H4 (cell line): ENCODE measurements at places on chromosomes 13 and 19. TPM values are rescaled to one million over a fixed set of nuclear protein-coding genes. Genes with fewer than 3 reads are reported as not detected.

DNA sequence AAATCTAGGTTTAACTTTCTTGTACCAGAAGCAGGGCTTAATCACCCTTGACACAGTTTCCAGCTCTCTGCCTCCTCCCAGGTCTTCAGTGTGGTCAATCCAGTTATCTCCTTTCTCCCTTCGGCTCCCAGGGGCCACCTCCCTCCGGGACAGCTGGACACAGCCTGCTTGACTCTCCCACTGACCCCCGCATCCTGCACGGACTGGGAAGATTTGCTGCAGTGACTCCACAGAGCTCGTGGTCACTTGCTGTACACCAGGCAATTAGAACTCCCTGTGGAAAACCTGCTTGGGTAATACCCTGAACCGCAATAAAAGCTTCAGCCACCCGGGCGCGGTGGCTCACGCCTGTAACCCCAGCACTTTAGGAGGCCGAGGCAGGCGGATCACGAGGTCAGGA, 116.5 kb downstream of the NUFIP1 start:
- no peak for DNase-seq

- no peak for DNase-seq
These were observed 8.8 kb upstream of the CACNG7 start for GRCh38 chr19:53900191-53900860.

CEACAM4 gene
- not detected in 2 replicates for total RNA-seq

- DNase-seq, result no peak
These were observed 26.2 kb downstream of the CCDC8 start for GRCh38 chr19:46386996-46387712.

- no peak for DNase-seq
These were observed 47.5 kb upstream of the MED4 start for GRCh38 chr13:48142436-48142835.
